ENCODE measurements at places on chromosomes 4 and X.

- DNase-seq, result no peak
Observed at GRCh38 chrX:134603806-134604700, 54.2 kb downstream of the PLAC1 start.

- no peak for DNase-seq
Observed at GRCh38 chr4:24971192-24971591, 58.4 kb upstream of the CCDC149 start.

GRCh38 chrX:18733287-18733686 is 25.8 kb downstream of the PPEF1 start:
- no peak for DNase-seq

- no peak for DNase-seq
Observed at GRCh38 chr4:138242834-138243156, 646 bp upstream of the SLC7A11 start.

- DNase-seq, result no peak
Observed at GRCh38 chrX:8204943-8205342, 33.9 kb upstream of the VCX2 start.

GRCh38 chr4:6226506-6226905 is 26.2 kb upstream of the JAKMIP1 start:
- DNase-seq, result no peak

GRCh38 chr4:133124746-133125145 is 24.3 kb upstream of the PCDH10 start:
- DNase-seq, result no peak

- DNase-seq, result no peak
Observed at GRCh38 chr4:65665771-65666523, 4.3 kb downstream of the EPHA5 start.

DNA sequence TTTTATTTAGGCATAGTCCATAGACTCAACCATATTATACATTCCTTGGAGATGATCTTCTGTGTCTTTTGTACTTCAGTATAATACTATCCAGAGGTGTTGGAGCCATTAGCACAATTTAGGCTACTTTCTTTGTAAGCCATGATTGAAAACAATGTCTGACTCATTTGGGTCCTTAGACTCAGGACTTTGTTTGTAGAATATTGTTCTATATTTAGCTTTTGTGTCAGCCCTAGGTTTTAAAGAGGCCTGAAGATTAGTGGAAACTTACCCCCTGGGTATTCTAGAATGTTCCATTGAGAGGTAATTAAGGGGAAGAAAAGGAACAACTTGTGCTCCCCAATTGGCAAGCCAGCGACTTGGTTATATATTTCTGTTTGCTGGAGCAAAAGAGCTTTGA is 145.2 kb upstream of the SCML1 start:
- DNase-seq, result no peak

GRCh38 chr4:168656055-168656660 is 159.3 kb downstream of the PALLD start:
- DNase-seq, result no peak

DNA sequence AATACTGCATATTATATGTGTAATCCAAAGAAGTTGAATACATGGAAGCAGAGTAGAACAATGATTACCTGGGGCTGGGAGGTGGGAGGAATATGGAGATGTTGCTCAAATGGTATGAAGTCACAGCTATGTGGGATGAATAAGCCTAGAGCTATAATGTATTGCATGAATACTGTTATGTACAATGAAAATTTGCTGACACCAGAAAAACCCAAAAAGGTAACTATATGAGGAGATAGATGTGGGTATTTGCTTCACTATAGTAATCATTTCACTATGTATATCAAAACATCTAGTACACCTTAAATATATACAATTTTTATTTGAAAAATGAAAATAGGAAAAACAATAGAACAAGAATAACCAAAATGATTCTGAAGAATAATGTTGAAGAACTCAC is 11.2 kb downstream of the PAGE3 start:
- DNase-seq, result no peak

DNA sequence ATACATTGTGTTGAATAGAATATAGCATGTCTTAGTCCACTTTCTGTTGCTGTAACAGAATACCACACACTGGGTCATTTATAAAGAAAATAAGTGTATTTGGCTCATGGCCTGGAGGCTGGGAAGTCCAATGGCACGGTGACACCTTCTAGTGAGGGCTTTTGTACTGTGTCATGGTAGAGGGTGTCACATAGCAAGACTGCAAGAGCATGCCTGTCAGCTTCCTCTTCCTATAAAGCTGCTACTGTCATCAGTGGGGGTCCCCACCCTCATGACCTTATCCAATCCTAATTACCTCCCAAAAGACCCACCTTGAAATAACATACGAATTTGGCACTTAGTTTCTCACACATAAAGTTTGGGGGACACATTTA is 193.2 kb downstream of the PTTG2 start:
- DNase-seq, result no peak

GRCh38 chr4:38045289-38045988 is 85.2 kb downstream of the PTTG2 start:
- no peak for DNase-seq

- DNase-seq, result no peak
Observed at GRCh38 chrX:129323115-129323514, 200.2 kb downstream of the SMARCA1 start.

DNA sequence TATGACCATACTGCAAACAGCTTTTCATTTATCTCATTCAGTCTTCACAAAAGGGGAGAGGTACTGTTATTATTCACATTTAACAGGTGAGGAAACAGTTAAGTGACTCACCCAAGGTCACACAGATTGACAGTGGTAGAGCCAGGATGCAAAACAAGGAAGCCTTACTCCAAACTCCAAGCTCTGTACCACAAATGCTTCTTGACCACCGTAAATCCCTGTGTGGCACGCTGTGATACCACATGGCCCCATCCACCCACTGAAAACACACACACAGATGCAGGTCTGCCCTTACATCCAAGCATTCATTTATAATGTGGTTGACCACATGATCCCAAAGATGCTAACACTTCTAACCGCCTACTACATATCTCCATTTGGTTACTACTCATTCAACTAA is 129.5 kb downstream of the TSPAN5 start:
- no peak for DNase-seq

GRCh38 chr4:53522334-53522733 is 69.0 kb downstream of the LNX1 start:
- no peak for DNase-seq

DNA sequence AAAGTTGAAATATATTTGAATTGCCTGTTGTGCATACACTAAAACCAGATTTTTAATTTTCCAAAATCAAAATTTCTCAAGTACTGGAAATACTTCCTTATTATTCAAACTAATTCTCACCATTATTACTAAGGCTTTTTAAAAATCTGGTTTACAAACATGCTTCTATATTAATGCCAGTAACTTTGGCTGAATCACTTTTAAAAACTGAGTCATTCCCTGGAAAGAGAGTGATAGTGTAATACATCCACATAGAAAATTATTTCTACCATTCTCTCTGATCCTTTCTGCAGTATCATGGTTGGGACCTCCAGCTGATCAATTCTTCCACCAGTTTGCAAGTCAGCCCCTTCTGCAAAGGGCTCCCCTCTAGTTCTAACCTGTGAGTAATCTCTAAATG is 165.3 kb upstream of the FAM241A start:
- DNase-seq, result no peak

- DNase-seq, result no peak
Observed at GRCh38 chr4:81965454-81965853, 408.3 kb downstream of the HNRNPD start.

- DNase-seq, result no peak
Observed at GRCh38 chr4:173145131-173145530, 23.5 kb upstream of the GALNT7 start.

- DNase-seq, result no peak
Observed at GRCh38 chr4:180751009-180751408, 1492.2 kb upstream of the TENM3 start.

DNA sequence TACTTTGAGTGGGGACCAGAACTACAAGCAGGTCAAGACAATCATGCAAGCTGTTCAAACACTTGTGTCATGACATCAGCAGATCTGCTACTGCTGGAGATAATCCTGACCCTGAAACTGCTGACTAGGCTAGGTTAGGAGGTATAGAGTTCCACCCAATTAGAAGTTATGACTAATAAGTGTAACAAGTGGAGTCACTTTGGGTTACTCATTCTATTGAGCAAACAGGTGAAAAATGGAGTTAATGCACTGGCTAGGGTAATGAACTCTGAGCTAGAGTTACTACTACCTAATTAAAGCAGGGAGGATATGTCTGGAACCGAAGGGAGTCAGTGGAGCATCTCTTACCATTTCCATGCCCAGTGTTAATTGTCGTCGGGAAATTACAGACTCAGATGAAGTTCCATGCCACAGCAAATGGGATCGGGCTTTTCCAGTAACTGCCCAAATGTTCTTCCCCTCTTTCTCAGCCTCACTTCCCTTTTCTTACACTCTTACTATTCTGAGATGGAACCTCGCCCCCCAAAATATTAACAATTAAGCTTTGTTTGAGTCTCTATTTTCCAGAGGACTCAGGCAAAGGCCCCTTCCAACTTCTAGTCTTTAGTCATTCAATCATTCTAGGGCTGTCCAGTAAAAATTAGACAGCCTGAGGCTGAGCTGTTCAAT is 19.8 kb upstream of the MANBA start:
- DNase-seq, result no peak

DNA sequence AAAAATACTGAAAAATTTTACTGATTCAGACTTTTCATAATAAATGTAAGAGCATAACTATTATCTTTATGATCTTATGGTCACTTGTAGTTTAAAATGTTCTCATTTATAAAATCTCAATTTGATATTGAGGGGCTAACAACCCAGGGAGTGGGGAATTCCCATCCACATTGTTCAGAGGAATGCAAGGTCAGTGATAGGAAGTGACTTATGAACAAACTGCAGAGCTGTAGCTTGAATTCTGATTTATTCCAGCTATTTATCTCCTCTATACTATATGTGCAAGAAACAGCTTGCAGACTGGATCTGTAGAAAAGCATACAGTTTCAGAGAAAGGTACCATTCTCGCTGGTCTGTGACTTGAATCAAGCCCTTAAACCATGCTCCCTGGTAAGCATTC is 61.6 kb downstream of the SEC24D start:
- DNase-seq, result no peak

DNA sequence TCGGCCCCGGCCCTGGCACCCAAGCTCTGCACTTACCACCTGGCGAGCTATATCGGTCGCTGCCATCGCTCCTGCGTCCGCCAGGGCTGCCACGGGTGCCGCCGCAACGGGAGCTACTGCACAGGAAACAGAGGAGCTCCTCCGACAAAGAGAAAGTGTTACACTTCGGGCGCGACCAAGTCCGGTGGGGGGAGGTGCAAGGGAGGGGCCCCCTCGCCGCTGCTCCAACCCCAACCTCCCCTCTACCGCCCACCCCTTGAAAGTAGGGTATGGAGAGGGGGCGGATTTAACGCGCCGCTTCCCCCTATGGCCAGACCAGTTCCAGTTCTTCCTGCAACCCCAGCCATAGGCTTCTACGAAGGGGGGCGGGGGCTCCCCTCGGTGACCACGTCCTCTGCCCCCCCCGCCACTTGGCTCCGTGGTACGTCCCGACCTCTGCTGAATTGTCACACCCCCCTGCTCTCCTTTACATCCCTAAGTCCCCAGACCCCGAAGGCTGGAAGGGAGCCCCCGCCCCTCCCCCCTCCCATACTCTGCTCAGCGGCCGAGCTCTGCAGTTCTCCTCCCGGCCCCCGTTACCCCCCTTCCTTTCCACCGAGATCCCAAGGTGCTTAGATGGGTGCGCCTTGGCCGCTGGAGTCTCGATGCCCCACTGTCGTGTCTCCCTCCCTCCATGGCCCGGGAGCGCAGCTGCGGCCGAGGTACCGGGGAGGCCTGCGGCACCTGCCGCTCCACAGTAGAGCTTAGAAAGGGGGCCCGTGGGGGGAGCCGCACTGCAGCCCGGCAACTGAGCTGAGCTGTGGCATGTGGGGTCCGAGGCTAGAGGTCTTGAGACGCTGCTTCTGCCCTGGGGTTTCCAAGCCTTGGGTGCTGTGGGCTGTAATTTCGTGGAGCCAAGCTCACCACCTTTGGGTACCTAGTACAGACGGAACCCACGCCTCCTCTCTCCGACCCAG is at the start of gene SEPTIN6:
TSS of gene SEPTIN6 (minus strand) at position 129 of the 956 bp plus-strand sequence. CDS start at position 66, 63 bp downstream.
- peak; percentile 75 for DNase-seq

DNA sequence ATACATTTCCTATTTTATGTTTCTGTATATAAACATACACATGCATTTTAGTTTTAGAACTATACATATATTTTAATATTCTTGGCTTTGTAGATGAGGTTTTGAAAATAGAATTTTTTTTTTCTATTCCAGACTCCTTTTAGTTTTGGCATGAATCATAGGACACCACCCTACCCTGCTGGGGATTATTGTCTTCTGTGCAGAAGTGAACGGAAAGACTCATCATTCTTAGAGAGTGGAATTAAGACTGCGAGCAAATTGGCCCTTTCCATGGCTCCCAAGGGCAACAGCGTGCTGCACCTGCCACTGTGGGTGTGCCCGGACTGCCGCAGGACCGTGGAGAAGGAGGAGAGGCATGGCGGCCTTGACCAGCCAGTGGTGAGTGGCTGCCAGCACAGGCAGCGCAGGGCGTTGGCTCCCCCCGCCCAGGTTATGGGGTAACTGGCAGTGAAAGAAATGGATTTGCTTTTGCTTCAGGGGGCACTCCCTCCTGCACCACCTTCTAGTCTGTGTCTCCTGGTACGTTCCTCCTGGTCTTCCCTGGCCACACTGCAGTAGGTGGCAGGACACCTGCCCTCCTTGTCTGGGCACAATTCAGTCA is 59.6 kb downstream of the FAM193A start:
- DNase-seq, result no peak

- DNase-seq, result no peak
Observed at GRCh38 chr4:184792950-184793555, 32.7 kb downstream of the ACSL1 start.

DNA sequence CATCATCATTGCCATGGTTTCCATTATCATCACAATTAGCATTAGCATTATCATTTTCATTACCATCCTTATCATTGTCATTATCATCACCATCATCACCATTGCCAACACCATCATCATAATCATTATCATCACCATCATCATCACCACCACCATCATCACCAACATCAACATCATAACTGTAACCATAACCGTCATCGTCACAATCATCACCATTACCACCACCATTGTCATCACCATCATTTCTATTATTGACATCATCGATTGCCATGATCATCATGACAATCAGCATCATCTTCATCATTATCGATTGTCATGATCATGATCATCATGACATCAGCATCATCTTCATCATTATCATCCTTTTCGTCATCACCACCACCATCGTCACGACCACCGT is 88.9 kb upstream of the MSX1 start:
- no peak for DNase-seq

- no peak for DNase-seq
Observed at GRCh38 chrX:29145316-29145715, 558.1 kb downstream of the IL1RAPL1 start.

- DNase-seq, result peak; percentile 17
Observed at GRCh38 chrX:129726307-129727111, 12.3 kb upstream of the XPNPEP2 start.

GRCh38 chr4:139822391-139822790 is 156.8 kb downstream of the MGST2 start:
- no peak for DNase-seq

- no peak for DNase-seq
Observed at GRCh38 chr4:151808120-151808529, 47.3 kb upstream of the GATB start.

Measured in T-helper 17 cell (primary cell).